ENCODE measurements at places on chromosomes 3 and 15.

GRCh38 chr3:30691944-30692343 lies 85.5 kb downstream of the TGFBR2 start:
- DNase-seq = no peak

GRCh38 chr3:154849408-154849807 lies 230.7 kb upstream of the MME start:
- DNase-seq = no peak

- DNase-seq = no peak
Observed at GRCh38 chr3:81744366-81744765, 17.1 kb downstream of the GBE1 start.

GRCh38 chr3:5205165-5205941 lies 17.8 kb downstream of the EDEM1 start:
- DNase-seq = no peak

DNA sequence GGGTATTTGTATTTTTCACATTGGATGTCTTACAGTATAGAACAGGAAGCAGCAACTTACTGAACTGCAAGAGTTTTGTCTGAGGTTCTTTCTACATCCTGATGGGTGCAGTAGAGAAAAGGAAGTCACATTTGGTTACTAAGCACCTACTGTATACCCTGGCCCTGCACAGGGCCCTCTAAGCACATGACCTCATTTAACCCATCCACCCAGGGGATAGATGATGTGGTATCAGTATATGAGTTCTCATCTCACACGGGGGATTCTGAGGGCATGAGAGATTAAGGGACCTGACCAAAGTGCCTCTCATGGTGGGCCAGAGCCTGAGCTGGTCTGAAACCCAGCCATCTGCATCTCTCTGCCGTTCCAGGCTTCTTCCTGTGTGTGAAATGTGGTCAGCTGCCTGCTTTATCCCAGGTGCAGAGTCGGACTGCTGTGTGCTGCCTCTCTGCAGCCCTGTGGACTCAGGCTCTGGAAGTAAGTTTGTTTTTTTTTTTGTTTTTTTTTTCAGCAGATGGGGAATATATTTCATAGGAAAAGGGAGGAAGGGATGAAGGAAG lies 17.9 kb downstream of the SLC6A11 start:
- DNase-seq = no peak

DNA sequence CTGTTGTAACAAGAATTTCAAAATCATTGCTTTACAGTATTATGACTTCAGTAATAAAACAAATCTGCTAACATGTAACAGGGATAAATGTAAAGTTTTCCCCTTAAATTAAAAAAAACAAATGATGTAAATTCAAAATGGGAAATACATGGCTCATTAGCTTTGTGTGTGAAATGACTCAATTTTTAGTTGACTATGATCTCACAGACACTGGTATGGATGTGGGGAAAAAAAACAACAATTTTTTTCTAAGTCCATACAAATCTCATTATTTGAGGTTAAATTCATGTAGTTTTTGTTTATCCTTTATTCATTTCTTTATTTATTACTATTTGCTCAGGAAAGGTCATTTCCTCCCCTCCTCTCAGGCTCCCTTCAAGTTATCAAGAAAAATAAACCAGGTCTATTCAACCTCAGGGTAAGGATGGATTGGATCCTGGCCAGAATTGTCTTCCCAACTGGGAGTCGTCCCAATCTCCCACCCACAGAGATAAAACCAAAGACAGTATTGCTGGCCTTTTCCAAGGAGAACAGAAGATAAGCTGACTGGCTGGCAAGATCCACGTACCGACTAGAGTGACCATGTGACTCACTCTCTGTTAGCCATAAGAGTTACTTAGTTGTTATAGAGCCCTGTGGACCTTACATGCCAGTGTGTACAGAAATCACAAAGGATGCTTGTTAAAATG lies 373.3 kb downstream of the GAP43 start:
- no peak for DNase-seq

DNA sequence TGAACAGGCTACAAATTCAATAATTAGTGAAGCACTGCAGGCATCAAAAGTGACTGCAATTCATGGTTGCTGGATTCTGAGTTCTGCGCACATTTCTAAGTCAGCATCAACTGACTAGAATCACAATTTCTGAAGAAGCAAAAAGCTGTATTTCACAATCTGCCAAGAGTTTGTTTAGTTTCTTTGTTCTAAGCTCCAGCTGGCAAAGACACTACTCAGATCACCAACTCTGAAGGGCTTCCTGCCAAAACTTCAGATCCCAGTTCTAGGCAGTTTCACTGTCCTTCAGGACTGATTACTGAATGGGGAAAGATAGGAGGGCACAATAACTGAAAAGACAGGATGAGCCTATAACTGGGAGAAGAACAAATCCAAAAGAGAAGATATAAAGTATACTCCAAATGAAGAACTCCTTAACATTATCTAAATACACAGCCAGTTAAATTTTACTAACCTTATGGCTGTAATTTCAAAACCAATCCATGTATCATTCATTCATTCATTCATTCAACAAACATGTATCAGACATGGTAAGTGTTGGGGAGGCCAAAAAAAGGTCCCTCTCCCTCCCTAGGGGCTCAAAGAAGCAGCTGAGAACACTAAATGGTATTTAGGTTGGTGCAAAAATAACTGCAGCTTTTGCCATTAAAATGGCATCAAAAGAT lies 17.1 kb downstream of the TJP1 start:
- no peak for DNase-seq

- no peak for DNase-seq
Observed at GRCh38 chr15:71261909-71262308, 146.6 kb downstream of the THSD4 start.

GRCh38 chr15:64813075-64813474 lies 12.4 kb downstream of the PIF1 start:
- no peak for DNase-seq

- DNase-seq = no peak
Observed at GRCh38 chr3:172211123-172211522, 171.7 kb downstream of the FNDC3B start.

DNA sequence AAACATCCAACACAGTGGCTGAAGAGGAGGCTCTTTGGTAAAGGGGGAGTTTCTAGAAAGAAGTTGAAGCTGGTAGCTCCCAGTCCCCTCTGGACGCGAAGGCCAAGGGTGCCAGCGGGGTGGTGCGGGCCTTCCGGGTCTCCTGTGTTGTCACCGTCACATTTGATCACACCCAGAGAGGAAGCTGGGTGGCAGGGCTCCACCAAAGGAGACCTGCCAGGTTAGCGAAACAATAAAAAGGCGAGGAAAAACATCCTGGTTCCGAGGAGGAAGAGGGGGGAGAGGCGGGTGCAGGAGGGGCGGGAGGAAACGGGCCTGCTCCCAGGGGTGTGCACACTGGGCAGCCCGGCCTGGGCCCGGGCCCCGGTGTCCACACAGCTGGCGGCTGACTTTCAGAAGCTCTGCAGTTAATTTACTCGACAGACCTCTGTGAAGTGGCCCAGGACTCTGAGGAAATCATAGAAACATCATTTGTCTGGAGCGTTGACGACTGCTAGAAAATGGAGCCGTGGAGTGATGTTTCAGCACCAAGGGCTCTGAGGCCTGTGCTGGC lies 12.1 kb downstream of the HEG1 start:
- DNase-seq = no peak

- no peak for DNase-seq
Observed at GRCh38 chr15:40290918-40291574, 8.2 kb upstream of the ANKRD63 start.

DNA sequence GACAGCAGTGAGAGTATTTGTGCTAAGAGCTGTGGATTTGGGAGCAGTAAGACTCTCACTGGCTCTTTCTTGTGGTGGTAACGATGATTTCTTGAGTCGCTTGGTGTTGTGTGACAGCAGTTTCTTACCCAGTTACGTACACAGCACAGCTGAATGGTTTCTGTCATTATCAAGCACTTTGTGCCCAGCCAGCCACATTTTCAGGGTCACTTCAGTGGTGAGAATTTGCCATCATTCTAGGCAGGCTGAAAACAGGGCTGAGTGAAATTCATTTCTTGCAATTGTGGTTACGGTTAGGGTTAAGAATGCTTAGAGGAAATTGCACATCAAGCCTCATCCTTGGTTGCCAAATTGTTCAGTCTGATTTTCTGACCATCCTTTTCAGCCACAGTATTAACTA lies 130.1 kb downstream of the RYR3 start:
- no peak for DNase-seq

GRCh38 chr15:83208367-83208661 lies 691 bp upstream of the HDGFL3 start:
- no peak for DNase-seq

DNA sequence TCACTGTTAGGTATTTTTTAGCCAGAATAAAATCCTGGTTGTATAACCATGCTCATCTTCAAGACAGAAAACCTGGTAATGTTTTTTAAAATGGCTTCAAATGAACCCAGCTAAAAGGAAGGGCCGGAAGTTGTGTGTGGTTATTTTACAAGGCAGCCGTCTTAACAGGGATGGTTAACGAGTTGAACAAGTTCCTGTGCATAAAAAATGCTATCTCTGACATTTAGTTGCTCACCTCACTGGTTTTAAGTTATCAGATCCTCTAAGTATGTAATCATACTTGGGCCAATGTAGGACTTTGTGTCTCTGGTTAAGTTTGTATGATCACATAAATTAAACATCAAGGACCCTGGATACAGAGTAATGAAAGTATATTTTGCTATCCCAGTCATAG lies 2.1 kb downstream of the ATP11B start:
- no peak for DNase-seq

- DNase-seq = no peak
Observed at GRCh38 chr3:100526613-100527346, 34.4 kb downstream of the TMEM45A start.

DNA sequence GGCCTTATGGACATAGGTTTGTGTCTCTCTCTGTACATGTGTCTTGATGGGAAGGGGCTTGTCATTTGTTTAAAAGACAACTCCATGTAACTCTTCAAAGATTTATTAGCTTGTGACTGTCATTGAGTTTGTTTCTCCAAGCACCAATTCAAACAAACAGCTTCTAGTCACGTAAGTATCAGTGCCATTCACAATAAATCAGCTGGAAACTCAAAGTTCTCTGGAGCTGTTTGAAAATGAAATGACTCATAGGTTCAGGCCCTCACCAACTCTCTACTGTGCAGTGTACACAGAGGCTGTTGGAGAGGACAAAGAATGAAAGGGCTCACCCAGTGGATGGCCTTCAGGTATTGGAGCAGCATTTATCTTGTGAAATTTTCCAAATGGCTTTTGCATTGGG lies 476.3 kb downstream of the AGBL1 start:
- DNase-seq = no peak

- no peak for DNase-seq
Observed at GRCh38 chr15:89680282-89680873, 1.2 kb upstream of the PLIN1 start.

DNA sequence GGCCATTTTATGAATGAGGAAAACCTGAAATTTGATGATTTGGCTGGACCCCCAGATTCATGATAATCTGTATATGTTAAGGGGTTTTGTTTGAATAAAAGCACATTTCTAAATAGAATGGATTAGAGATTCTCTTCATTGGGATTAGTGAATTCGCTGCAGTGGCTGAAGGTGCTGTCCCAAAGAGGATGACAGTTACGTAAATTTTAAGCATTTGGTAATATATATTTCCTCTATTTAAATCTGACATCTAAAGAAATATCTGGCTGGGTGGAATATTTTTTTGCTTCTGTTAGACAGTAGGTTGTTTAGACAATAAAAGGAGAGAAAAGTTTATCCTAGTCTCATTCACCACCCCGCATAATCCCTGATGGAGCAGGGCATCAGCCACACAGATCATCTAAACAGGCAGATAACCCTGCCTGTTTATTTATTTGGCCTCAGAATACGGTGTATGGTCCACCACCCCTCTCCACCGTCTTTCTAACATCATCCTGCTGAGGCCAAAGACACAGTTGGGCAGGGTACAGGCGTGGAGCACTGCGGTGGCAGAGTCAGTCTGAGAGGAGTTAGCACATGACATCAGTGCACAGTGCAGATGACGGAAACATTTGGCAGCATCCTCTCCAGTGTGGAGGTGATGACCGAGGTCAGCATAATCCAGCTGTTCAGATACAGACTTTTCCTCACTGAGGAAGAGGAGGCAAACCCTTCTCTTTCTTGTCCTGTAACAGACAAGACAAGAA lies 20.4 kb upstream of the NFKBIZ start:
- no peak for DNase-seq

- DNase-seq = no peak
Observed at GRCh38 chr3:194001-194400, 2.6 kb upstream of the CHL1 start.

DNA sequence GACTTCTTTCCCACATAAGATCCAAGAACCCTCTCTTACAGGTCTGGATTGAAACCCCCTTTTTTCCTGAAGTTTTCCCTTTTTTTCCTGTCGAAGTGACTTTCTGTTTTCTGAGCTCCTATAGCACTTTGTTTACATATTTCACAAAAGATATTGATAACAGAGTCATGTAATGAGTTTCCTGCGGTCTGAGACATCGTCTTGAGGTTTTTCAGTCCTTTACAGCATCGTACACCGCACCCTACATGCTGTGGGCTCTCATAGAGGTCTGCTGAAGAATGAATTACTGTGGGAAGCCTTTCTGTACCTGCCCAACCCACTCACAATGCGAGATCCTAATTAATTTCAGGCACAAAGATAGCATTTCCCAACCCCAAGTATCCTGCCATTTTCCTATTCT lies 53.1 kb downstream of the MCF2L2 start:
- DNase-seq = no peak

DNA sequence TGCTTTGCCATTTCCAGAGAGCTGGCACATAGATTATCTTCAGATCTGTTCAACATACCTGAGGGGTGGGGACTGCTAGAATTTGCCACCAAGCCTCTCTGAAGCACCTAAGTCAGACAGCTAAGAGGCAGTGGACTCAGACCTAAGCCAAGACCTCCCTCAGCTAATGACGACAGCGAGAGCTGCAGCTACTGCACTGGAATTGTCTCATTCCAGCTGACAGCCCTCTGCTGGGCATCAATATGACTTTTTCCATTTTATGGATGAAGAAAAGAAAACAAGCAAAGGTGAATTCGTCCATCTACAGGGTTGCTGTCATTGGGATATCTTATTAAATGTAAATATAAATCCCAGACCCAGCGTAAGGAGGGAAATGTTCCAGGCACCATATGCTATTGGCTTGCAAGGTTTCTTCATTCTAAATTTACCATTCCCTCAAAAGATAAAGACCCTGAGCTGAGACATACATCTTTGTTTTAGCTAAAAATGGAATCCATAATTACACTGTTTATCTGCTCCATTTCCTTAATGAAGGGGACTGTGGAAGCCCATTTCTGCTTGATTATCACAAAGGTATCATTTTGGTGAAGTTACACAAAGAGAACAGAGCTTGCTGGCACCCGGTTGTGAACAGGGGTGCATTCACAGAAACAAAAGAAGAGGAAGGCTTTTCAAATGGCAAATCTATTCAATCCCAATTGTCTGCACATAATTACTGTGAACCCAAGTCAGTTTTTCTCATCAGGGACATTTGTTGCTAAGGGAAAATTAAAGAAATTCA lies 85.5 kb upstream of the LRTM1 start:
- DNase-seq = no peak

GRCh38 chr15:40770147-40770721 lies 454 bp downstream of the C15orf62 start:
- no peak for DNase-seq

- no peak for DNase-seq
Observed at GRCh38 chr3:11588338-11588737, 55.4 kb downstream of the VGLL4 start.

- DNase-seq = no peak
Observed at GRCh38 chr3:151796105-151796680, 17.7 kb upstream of the AADAC start.

GRCh38 chr3:18061737-18062656 lies 319.6 kb upstream of the TBC1D5 start:
- no peak for DNase-seq

GRCh38 chr15:78259232-78259631 lies 5.1 kb upstream of the DNAJA4 start:
- DNase-seq = no peak

- DNase-seq = no peak
Observed at GRCh38 chr3:124793054-124793739, 62.9 kb downstream of the UMPS start.

All from stimulated activated CD4-positive, alpha-beta T cell treated with anti-CD3 and anti-CD28 coated beads, Interleukin-15, amount 100 ng/mL, for 1 hour (primary cell).